Fibroblast of lung (primary cell): ENCODE measurements at places on chromosomes 2 and 18.

- DNase-seq, result peak; percentile 97
Observed at GRCh38 chr2:71742953-71743601, 289.7 kb downstream of the DYSF start.

- DNase-seq, result no peak
Observed at GRCh38 chr2:134676960-134677359, 41.8 kb downstream of the TMEM163 start.

DNA sequence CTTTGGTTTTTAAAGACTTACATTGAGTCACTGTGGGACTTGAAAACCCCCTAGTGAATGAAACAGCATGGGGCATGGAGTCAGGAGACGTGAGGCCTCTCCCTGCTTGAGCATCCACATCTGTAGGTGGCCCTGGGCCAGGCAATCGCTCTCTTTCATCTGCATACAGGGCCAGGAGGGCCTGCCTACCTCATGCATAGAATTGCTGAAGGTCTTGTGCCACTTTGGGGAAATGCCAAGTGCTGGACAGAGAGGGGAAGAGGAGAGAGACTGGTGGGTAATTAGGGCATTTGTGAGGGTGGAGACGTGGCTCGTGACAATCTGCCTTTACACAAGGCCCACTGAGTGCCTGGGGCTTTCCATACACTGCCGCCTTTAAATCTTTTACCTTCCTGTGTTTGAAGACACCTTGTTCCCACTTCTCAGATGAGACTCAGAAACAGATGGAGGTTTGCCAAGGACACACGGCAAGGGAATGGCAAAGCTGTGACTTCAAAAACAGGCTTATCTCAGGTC, 322.2 kb upstream of the HS6ST1 start:
- no peak for DNase-seq

GRCh38 chr2:66781804-66782203, 346.9 kb downstream of the MEIS1 start:
- no peak for DNase-seq

DNA sequence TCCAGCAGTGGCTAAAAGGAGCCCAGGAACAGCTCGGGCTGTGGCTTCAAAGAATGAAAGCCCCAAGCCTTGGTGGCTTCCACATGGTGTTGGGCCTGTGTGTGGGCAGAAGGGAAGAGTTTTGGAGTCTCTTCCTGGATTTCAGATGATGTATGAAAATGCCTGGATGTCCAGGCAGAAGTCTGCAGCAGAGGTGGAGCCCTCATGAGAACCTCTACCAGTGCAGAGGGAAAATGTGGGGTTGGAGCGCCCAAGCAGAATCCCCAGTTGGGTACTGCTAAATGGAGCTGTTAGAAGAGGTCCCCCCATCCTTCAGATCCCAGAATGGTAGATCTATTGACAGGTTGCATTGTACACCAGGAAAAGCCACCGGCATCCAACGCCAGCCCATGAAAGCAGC, 412.1 kb downstream of the TDRD15 start:
- no peak for DNase-seq

DNA sequence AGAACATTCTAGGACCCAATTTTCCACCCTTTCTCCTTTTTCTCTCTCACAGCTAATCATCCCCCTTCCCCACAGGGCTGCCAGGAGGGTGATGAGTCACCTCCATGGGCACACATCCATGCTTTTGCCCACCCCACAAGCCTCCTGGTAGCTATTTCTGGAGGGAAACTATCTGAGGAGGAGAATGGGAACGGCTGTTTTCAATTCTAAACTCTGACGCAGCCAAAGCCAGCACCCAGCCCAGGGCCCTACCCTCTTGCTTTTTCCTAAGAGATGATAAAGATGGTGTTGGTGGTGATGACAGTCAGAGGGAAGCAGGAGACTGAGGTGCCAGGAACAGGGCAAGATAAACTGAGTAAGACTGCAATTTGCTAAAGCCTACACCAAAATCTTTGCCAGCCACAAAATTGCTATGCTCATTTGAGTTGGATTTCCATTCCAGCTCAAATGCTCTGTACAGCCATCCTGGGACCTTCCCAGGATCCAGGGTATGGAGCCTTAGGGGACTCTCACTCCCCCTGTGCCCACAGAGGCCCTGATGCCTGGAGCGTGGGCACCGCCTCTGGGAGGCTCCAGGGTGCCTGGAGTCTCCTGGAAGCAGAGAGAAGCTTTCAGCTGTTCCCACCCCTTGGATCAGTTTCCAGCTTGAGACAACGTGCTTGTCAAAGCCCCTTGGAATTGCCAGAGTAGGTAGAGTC, 62.0 kb upstream of the FZD7 start:
- DNase-seq, result peak; percentile 71

DNA sequence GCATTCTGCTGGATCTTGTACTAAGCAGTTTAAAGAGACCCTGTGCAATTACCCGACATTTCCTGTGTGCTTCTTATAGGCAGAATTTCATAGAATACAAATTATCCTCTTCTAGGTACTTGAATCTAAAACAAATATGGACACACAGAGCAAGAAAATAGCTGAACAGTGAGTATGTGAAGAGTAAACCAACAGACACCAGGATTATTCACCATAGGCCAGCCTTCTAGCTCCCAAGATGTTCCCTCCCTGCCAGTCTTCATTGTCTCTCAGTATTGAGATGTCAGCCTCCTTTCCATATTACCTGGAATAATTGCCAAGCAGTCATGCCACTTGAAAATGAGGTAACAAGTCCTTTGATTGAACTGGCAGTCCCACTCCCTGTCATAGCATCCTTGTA, 187.1 kb downstream of the PTPRM start:
- DNase-seq, result no peak

DNA sequence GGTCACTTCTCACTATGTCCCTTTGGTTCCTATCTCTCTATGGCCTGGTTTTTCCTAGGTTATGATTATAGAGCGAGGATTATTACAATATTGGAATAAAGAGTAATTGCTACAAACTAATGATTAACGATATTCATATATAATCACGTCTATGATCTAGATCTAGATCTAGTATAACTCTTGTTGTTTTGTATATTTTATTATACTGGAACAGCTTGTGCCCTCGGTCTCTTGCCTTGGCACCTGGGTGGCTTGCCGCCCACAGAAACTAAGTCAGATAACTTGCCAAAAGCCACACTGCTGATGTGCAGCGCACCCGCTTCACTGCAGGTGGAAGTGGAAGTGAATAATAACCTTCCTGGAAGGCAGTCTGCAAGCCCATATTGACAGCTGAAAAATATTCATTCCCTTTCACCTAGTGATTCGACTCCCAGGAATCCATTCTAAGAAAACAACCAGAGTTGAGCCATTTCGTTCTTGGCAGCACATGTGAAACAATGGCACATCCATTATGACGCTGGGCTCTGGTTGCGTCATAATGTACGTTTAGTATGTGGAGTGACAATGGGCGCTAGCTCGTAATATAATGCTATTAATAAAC, 725 bp upstream of the ANKRD53 start:
- peak; percentile 85 for DNase-seq

DNA sequence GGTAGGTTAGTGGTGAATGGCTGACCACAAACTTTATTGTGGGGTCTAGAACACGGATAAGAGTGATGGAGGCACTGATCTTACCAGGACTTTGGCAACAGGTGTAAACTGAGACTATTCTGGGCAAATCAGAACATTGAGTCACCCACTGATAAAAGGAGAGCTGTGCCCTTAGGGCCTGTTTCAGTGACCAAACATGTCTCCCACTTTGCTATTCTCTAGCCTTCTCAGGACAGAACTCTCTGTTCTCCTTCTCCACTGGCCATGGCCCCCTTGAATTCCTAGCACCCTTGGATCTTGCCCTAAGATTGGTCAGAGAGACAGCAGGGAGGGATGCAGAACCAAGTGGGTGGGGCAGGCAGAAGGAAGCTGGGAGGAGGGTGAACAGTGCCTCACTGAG, 18.3 kb downstream of the TRPM8 start:
- DNase-seq, result no peak

DNA sequence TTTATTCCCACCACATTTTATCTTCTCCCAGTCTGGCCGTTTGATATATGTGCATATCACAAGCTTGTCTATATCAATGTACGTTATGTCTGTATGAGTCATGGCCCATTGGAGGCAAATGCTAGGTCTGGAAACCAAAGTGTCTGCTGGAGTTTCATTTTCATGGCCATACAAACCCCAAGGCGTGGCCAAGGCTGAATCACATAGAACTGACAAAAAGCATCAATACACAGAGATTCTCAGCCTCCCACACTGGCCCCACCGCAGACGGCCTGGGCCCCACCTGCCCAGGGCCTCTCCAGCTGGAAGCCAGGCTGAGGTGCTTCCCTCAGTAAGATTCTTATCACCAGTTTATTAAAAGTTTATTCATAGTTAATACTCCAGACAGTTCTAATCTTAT, 40.5 kb upstream of the SALL3 start:
- no peak for DNase-seq

GRCh38 chr2:178211460-178211859, 17.1 kb downstream of the OSBPL6 start:
- no peak for DNase-seq

GRCh38 chr2:3650140-3650920, 7.7 kb upstream of the ALLC start:
- no peak for DNase-seq

DNA sequence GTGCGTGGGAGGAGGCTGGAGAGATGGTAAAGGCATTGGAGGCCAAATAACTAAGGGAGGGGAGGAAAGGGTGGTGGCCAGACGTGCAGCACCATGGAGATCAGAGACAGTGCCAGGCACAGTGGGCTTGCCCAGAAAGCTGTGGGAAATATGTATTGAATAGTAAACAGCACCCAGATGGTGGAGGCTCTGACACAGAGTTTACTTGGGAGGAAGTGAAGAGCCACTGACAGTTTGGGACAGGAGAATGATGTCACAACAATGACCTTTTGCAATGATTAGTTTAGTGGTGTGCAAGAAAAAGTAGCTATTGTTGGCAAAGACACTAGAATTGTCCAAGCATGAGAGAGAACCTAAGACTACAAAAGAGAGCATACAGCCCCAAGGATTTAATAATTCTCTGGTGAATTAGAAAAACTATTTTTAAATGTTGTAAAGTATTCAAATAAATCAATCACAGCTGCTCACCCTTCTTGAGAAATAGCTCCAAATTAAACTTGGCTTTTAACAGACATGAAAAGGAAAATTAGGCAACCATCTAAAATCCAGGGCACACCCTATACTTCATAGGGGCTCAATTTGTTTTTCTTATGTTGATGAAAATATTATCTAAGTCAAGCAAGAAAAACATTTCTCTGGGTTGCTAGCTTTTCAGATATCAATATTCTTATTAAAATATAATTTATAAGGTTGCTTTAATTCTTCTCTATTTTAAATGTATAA, 458.7 kb upstream of the HNRNPA3 start:
- no peak for DNase-seq

DNA sequence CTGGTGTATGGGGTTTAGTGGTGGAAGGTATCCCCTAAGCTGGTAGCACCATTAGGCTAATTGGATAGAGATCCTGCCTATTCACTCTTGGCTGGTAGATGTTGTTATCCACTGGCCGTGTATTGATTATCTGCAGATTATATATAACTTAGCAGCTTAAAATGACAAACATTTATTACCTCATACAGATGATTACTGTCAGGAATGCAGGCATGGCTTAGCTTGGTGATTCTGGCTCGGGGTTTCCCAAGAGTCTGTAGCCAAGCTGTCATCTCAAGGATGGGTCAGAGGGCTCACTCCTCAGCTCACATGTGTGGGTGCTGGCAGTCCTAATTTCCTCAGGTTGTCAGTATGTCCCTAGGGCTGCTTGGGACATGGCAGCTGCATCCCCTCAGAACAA, 465.8 kb downstream of the PARD3B start:
- no peak for DNase-seq

- DNase-seq, result no peak
Observed at GRCh38 chr2:241809383-241810306, 652 bp downstream of the NEU4 start.

GRCh38 chr2:120433816-120434290, 87.9 kb downstream of the INHBB start:
- DNase-seq, result no peak

- peak; percentile 12 for DNase-seq
Observed at GRCh38 chr18:64037812-64038414, 68.0 kb downstream of the SERPINB8 start.

DNA sequence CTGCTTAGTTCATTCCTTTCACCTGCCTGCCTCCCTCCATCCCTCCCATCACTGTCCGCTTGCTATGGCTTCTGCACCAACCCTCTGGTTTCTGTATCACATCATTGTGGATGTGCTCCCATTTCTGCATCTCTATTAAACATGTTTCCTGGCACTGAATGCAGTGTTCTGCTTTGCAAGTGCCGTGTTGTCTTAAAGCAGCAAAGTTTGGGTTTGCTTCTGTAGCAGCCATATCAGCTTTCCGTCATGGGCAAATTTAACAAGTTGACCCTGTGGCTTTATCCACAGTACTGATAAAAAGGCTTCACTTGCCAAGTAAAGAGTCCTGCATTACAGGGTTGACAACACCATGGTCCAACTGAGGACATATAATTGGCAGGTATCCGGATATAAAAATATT, 165.5 kb downstream of the PTGR3 start:
- DNase-seq, result no peak

DNA sequence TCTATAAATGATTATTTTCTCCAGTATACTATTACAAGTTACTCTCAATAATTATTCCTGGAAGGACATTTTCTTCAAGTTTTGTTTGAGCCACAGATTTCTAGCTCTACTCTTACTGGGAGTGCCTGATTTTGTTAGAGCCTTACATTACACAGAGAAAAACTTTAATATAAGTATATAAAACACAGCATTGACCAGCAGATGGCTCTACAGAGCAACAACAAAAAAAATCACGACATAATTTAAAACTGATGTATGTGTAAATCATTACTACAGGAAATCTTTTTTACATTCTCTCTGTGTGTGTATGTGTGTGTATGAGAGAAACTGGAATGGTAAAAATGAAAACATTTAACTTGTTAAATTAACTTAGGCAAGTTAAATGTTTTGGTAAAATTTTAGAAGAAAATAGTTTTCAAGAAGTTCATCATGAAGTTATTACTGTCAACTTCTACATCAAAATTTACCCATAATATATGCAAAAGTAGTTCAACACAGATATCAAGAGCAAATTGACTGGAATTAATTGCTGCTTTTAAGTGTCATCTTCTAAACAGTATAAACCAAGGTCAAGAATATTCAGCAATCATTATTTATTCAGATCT, 103.3 kb downstream of the MDH1 start:
- peak; percentile 36 for DNase-seq

- DNase-seq, result no peak
Observed at GRCh38 chr2:57806449-57806968, 240.1 kb upstream of the VRK2 start.

GRCh38 chr18:54224379-54225014, at the start of gene MBD2:
Gene MBD2 (minus strand): TSS chr18:54224669. CDS start chr18:54224559, 110 bp downstream.
- peak; percentile 93 for DNase-seq
